ENCODE measurements at places on chromosomes 6 and 20.

- peak; percentile 91 for ATAC-seq
These were observed 11.4 kb downstream of the SYTL3 start for GRCh38 chr6:158661156-158661685.

- peak; percentile 67 for ATAC-seq
These were observed 10.3 kb upstream of the PRSS16 start for GRCh38 chr6:27237089-27237803.

GRCh38 chr20:32819992-32820697, 391 bp downstream of the MAPRE1 start:
- ATAC-seq = peak; percentile 91

DNA sequence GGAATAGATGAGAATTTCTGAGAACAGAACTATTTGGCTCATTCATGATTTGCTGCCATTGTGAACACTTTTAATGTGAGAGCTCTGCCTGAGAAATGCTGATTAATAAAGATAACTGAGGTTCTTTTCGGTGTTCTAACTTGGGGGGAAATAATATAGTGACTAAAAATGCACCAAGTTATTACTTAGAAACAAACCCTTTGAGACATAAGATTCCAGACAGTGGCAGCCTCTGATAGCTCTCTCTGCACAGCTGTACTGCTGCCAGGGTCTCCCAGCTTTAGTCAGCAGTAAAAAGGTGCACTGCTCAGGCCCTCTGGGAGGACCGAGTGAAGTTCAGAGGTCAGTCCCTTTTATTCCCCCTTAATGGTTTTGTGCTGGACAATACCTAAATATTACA, 2.5 kb upstream of the PRDM1 start:
- no peak for ATAC-seq

GRCh38 chr6:53556986-53557715, 12.2 kb upstream of the GCLC start:
- no peak for ATAC-seq

GRCh38 chr20:52420805-52421204, 229.2 kb upstream of the ZFP64 start:
- ATAC-seq = peak; percentile 25

GRCh38 chr20:517221-517620, 26.4 kb downstream of the CSNK2A1 start:
- ATAC-seq = no peak

Measured in esophagus mucosa (tissue), 1 donor.